ENCODE measurements at places on chromosomes 7 and 10.

GRCh38 chr7:30884881-30885280 lies 26.8 kb upstream of the AQP1 start:
- DNase-seq, result no peak

- no peak for DNase-seq
Observed at GRCh38 chr10:61170594-61170993, 226.6 kb upstream of the RHOBTB1 start.

- DNase-seq, result no peak
Observed at GRCh38 chr7:119482671-119483070, 790.3 kb upstream of the KCND2 start.

DNA sequence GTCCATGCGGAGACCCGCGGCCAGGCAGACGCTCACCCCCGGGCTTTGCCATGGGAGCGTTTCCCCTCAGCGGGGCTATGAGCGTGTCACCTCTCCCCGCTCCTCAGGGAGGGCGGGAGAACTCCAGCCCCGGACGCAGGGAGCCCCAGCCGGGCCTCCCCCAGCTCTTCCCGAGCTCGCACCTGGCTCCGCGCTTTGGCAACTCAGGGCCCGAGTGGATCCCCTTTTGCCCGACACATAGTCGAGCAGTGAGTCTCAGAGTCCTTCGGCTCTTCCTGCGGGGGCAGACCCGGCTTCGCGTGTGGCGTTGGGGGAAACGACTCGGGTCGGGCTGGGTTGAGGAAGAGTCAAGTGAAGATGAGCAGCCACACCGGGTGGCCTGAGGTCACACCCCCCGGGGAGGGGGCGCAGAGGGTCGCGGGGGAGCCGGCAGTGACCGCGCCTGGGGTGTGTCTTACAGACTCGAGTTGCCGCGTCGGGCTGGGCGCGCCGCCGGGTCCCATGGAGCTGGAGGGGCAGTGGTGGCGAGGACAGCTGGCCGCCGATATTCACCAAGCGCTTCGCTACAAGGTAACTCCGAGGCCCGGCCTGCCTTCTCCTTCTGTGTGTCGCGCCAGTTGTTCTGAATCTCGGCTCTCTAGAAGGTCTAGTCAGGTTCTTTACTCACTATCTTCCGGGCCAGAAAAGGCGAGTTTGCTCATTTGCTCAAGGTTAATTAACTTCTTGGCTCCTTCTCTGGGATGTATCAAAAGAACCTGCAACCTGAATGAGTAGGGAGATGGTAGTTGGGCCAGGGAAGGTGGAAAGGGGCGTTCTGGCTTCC lies 721 bp downstream of the CCNJ start:
- DNase-seq, result no peak

GRCh38 chr7:127682140-127682539 lies 30.1 kb downstream of the SND1 start:
- DNase-seq, result no peak

- DNase-seq, result no peak
Observed at GRCh38 chr10:35442592-35442991, 106.3 kb downstream of the CCNY start.

GRCh38 chr10:43963379-43963778 lies 314.7 kb upstream of the ZNF32 start:
- no peak for DNase-seq

DNA sequence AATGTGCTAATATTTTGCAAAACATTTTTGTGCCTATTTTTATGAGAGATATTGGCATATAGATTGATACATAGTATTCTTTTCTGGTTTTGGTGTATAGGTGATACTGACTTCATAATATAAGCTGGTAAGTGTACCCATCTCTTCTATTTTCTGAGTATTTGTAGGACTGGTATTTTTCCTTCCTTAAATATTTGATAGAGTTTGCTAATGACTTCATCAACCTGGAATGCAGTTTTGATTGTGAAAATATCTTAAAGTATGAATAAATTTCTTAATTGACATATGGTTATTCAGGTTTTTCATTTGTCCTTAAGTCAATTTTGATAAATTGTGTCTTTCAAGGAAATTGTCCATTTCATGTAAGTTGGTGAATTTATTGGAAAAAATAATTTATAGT lies 6.1 kb upstream of the SCRN1 start:
- DNase-seq, result no peak

- DNase-seq, result no peak
Observed at GRCh38 chr10:62788861-62789467, 15.6 kb upstream of the ADO start.

GRCh38 chr7:44072364-44073231 lies 7.2 kb upstream of the PGAM2 start:
- peak; percentile 48 for DNase-seq

- DNase-seq, result no peak
Observed at GRCh38 chr10:94098896-94099295, 105.2 kb downstream of the PLCE1 start.

GRCh38 chr10:118950190-118950680 lies 79.3 kb upstream of the NANOS1 start:
- DNase-seq, result no peak

- DNase-seq, result no peak
Observed at GRCh38 chr7:150860291-150860977, 8.1 kb downstream of the AOC1 start.

GRCh38 chr10:124671486-124672075 lies 72.6 kb downstream of the FAM53B start:
- peak; percentile 34 for DNase-seq

GRCh38 chr10:1968257-1969033 lies 231.1 kb upstream of the ADARB2 start:
- no peak for DNase-seq

DNA sequence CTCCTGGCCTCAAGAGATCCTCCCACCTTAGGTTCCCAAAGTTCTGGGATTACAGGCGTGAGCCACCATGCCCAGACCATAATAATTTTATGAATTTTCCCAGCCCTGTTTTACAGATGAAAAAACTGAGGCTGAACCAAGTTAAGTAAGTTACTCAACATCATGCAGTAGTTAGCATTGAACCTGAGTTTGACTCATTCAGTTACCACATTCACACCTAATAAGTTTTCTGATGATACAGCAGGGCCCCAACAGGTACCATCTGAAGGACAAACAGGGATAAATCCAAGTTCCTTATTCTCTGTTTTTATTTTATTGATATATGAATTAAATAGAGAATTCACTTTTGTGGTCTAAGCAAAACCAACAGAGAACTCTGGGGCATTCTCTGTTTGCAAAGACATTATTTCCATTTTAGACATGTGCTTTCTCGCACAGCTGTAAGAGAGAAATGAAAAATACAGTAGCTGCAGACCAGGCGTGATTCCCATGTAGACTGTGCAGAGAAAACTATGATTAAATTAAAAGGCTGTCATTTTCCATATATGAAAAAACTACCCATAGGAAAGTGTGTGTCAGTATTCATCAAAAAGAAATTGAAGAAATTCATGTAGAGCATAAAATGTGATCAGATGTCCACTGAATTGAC lies 26.6 kb downstream of the APBB1IP start:
- no peak for DNase-seq

- DNase-seq, result no peak
Observed at GRCh38 chr10:16948361-16948760, 131.1 kb upstream of the RSU1 start.

GRCh38 chr7:1915956-1916600 lies 246.0 kb downstream of the ELFN1 start:
- DNase-seq, result no peak

DNA sequence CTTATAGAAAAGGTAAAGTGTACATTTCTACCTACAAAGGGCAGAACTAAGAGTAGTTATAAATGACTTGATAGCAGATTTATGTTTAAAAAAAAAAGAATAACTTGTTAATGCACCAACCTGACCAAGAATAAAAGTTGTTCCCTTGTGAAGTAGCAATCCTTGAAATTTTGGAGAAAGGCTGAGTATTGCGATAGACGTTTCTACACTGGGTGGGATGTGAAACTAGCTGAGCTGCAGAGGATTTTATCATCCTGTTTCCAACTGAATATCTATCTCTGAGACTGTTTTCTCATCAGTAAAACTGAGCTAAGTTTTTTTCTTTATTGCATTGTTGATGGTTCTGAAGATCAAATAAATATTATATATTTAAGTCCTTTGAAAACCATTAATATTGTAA lies 14.6 kb downstream of the MDFIC start:
- DNase-seq, result no peak

DNA sequence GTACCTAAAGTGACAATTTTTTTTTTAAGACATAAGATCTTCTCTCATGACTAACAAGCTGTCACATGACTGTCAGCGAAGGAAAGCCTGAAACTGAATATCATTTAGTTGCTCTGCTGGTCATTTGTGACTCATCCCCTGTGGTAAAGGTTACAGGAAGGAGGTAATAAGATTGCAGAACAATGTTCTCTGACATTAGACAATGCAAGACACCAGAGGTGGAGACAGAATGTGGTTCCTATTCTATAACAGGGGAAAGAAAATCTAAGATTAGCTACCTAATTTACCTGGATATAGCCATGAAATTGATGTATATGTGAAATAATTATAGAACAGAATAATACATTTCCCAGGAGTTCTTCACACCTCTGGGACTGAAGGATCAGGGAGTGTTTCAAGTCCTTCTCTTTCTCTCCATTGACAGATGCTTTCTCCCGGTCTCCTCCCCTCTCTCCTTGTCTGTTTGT lies 47.7 kb downstream of the LRGUK start:
- DNase-seq, result peak; percentile 70

DNA sequence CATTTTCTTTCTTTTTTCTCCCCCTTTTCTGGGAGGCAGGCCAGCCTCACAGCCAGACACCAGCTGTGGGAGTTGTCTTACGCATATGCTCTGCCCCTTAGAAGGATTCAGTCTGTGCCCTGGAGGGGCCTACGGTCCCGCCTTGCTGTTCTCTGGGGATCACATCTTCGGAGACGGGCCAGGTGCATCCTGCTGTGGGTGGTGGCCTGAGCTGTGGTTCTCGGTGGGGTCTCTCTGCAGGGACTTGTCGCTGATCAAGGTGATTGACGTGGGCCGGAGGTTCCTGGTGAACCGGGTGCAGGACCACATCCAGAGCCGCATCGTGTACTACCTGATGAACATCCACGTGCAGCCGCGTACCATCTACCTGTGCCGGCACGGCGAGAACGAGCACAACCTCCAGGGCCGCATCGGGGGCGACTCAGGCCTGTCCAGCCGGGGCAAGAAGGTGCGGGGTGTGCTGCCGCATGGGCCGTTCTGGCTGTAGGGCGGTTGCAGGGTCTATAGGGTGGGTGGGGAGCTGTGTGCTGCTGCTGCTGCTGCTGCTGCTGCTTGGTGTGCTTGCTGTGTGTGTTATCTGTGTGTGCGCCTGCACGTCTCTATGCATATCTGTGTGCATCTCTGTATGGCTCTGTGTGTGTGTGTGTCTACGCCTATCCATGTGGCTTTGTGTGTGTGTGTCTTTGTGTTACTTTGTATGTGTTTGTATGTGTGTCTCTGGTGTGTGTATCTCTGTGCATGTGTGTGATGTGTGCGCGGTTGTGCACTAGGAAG lies 17.9 kb downstream of the PFKFB3 start:
- DNase-seq, result no peak

Measured in HCT116 (cell line).